ENCODE measurements at places on chromosomes 4 and X.

GRCh38 chr4:601612-602558, 23.5 kb upstream of the PDE6B start:
- no peak for DNase-seq

GRCh38 chrX:9903146-9903545, 64.0 kb upstream of the CLDN34 start:
- no peak for DNase-seq

DNA sequence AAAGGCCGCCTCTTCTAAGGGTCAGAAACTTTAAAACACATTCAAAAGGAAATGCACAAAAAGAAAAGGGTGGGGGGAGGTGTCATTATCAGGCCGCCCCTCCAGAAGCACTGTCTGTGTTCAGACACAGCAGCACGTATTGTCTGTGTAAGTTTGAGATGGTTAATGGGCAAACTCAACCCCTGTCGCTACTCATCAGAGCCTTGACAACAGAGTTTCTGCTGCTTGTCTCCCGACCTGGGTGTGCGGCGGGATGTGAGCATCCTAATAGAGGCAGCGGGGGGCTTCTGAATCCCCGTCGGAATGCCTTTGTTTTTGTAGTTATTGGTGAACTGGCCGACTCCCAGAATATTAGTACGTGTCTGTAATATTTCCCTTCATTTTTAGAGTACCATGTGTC, 158.9 kb downstream of the DCTD start:
- no peak for DNase-seq

- DNase-seq, result no peak
Measured at GRCh38 chr4:140867356-140867755, 111.2 kb upstream of the TBC1D9 start.

GRCh38 chr4:124060261-124060918, 652.1 kb downstream of the ANKRD50 start:
- DNase-seq, result no peak
